ENCODE measurements at places on chromosomes 16 and 17. TPM values are rescaled to one million over a fixed set of nuclear protein-coding genes. Genes with fewer than 3 reads are reported as not detected.
A peak's percentile ranks its signal among the peaks of the same experiment; 100 is the strongest.

The CMTM1 gene
- total RNA-seq, result 6.1 TPM

The TRAF7 gene
- 104 TPM for total RNA-seq

The FNDC8 gene
- total RNA-seq, result not detected

The GRIN2C gene
- total RNA-seq, result 1.4 TPM

The GRIN2A gene
- 0.57 TPM for total RNA-seq

- no peak for DNase-seq
Observed at GRCh38 chr17:43134774-43135453, 9.8 kb upstream of the BRCA1 start.

The PDE6G gene
- 1.2 TPM for total RNA-seq

GRCh38 chr17:77716289-77716926 lies 242.1 kb upstream of the TNRC6C start:
- DNase-seq, result no peak

DNA sequence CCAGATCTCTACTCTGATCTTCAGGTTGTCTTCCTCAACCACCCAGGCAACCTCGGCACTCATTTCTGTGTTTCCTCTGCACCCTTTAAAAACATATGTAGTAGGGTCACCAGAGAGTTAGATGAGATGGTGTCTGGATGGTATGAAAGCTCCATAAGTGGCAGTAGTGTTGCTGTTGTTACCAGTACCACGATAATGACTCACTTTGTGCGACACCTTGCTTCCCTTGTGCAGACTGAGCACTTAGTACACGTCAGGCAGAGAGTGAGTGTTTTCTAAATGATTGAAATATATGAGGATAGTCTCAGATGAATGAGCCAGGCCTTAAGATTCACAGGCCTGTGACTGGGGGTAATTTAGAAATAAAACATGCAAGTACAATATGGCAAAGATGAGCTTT lies 188.7 kb downstream of the MAF start:
- DNase-seq, result no peak

- DNase-seq, result no peak
Observed at GRCh38 chr17:54063639-54064038, 240.9 kb downstream of the KIF2B start.

- no peak for DNase-seq
Observed at GRCh38 chr17:37750768-37751475, 6.1 kb upstream of the HNF1B start.

DNA sequence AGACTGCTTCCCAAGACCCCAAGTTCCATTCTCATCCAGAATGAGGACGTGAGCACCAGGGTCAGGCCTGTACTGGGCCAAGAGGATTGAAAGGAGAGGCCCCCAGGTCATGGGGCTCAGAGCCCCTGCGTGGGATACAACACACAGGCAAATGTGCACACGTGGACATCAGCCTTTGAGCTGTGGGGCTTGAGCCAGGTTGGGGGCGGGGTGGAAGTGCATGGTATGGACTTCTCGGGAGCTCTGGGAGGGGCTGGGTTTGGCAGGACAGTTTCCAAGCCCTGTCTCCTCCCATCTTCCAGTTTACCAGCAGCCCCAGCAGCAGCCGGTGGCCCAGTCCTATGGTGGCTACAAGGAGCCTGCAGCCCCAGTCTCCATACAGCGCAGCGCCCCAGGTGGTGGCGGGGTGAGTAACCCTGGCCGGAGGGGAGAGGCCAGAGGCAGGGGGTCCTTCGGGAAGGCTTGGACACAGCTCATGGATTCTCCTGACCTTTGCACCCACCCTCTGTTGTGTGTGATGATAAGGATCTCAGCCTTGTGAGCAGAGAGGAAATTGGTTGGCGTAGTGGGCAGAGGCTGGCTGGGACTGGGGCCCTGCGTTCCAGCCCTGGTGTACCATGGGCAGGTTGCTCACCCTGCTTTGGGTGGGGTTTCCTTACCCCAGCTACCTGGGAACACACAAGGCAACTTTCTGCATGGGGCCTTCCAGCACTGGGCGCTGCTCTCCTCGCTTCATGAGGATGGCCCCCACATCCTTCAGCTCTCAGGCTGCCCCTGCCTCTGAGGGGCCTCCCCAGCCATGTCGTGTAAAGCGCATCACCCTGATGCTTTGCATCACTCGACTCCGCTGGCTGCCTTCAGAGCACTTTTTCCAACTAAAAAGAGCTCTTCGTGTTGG lies 10.4 kb upstream of the LASP1NB start:
- DNase-seq, result peak; percentile 45

The GAS2L2 gene
- not detected for total RNA-seq

The MT1F gene
- total RNA-seq, result 6.1 TPM

The CX3CL1 gene
- total RNA-seq, result 3.5 TPM

The CDH11 gene
- 12.6 TPM for total RNA-seq

- DNase-seq, result no peak
Observed at GRCh38 chr17:46205975-46206374, 12.7 kb upstream of the KANSL1 start.

GRCh38 chr17:59733697-59734096 lies 26.2 kb downstream of the VMP1 start:
- DNase-seq, result no peak

The WNK4 gene
- 55.8 TPM for total RNA-seq

The METTL2A gene
- total RNA-seq, result 16.9 TPM

The MYLK3 gene
- total RNA-seq, result 0.03 TPM

- DNase-seq, result no peak
Observed at GRCh38 chr17:29585080-29585751, 4.2 kb downstream of the GIT1 start.

DNA sequence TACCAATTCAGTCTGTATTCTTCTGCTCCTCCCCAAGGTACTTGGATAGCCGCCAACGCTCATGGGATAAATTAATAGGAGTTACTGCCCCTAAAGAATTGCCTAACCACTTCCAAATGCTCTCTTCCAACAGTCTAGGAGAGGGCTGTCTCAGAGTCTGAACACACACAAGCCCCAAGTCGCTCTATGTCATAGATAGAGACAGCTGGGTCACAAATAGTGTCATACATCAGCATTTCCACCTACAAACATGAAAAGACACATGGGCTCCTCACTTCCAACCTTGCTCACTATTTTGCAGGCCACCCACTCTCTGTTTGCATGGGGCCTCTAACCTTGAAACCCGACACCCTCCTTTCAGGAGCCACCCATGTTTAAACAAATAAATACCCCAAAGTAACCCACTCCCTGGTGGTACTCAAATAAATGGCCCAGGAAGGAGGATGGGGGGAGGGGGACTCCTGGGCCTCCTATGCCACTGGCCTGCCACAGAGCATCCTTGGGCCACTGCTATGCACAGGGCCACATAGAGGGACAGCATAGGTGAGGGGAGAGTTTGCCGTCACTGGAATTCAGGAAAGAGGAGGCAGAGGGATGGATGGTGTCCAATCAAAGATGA lies 265.9 kb downstream of the SOX9 start:
- no peak for DNase-seq

DNA sequence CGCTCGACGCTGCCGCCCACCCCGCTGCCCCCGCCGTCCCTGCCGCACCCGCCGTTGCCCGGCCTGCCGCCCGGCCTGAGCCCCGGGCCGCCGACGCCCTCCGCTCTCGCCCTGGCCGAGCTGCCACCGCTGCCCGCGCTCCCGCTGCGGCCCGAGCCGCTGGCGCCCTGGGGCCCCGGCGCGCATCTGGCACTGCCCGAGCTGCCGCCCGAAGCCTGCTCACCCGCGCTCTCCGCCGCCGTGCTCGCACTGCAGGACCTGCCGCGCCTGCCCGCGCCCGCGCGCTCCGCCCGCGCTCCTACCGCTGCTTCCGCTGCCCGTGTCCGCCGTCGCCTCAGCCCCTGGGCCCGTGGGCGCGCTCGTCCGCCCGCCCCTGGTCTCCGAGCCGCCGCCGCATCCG lies 8.4 kb upstream of the CLDN9 start:
- DNase-seq, result no peak

GRCh38 chr17:2108170-2108569 lies 53.3 kb downstream of the HIC1 start:
- no peak for DNase-seq

- no peak for DNase-seq
Observed at GRCh38 chr16:49854796-49855203, 1.1 kb downstream of the ZNF423 start.

DNA sequence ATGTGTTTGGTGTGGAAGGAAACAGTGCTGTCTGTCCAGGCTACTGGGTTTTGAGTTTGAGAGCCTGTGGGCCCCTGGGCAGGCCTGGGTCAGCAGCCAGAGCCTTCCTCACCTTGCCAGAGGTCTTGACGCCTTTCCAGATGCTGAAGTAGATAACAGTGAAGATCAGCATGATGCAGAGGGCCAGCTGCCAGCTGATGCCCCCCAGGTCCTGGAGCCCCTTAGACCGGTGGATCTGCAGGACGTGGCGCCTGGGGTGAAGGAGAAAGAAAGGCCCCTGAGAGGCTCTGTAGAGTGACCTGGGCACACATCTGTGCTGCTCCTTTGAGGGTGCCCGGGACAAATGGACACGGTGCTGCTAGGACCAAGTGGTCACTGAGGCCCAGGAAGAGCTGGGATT lies 18.4 kb downstream of the SLC6A4 start:
- DNase-seq, result no peak

The TBX21 gene
- total RNA-seq, result 1.2 TPM

DNA sequence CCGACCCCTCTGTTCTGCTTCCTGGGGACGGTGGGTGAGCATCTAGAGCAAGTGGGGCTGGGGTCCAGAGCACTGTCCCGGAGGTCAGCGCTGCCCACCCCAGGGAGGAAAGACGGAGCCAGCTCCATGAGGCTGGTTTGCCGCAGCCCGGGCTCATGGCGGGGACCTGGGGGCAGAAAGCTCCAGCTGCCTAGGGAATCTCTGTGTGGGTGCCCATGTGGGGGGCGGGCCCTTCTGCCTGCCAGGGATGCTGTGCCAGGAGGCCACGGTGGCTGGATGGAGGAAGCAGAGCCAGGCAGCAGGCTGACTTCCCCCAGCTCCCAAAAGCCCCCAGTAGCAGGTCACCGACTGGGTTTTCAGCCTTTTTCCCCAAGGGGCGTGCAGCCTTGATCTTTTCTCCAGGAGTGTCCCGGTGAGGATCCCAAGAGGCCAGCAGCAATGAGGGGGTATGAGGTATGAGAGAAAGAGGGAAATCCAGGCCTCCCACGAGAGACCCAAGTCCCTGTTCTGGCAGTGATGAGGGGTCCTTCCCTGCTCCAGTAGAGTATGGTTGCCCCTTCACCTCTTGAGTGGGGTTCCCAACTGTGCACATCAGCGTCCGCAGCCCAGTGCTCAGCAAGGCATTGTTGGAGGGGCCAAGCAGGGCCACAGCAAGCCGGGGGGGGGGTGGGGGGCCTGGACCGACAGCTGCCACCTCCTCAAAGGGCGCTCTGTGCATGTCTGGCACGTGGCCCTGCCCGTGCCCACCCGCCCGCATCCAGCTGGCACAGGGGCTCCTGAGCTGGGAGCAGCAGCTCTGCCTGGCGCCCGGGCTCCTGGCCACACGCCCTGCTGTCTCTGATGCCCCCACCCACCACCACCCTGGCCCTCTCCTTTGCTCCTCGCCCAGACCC lies 15.6 kb upstream of the BCAR1 start:
- peak; percentile 40 for DNase-seq

GRCh38 chr17:5437721-5438317 lies 1.1 kb downstream of the C1QBP start:
- DNase-seq, result no peak

GRCh38 chr17:2571523-2572303 lies 21.7 kb upstream of the PAFAH1B1 start:
- no peak for DNase-seq

DNA sequence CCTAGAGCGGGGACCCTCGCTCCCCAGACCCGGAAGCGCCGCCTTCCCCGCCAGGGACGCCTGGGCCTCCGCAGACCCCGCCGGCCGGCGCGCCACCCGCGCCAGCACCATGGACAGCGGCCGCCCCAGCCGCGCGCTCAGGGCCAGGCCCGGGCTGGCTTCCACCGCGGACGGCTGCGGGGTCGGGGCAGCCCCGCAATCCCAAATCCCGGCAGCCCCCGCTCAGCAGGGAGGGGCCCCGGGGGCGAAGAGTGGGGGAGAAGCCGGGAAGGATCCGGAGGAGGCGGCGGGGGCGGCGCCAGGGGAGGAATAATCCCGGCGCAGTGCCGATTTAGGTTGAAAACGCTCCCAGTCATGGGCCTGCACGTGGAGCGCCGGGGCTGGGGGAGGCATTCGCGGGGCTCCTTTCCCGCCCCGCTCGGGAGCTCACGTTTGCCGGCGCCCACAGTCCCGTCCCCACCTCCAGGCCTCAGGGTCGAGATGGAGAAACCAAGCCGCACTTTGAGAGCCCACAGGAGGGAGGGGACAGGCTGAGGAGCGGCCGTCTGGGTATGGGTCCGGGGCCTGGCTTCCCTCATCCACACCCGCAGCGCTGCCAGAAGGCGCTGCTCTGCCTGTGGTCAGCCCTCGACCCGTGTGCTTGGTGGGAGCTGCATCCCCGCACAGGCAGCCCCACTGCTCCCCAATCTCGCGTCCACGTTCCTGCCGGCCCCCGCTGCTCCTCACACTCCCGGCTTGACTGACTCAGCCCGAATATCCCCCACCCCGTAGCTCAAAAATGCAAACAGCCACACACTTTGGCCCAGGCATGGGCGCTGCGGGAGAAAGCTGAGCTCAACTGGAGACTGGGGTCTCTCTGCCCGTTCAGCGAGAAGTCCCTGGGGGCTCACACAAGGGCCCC lies 4.7 kb downstream of the FBXL16 start:
- no peak for DNase-seq
